ENCODE measurements at places on chromosomes 1 and 21.

DNA sequence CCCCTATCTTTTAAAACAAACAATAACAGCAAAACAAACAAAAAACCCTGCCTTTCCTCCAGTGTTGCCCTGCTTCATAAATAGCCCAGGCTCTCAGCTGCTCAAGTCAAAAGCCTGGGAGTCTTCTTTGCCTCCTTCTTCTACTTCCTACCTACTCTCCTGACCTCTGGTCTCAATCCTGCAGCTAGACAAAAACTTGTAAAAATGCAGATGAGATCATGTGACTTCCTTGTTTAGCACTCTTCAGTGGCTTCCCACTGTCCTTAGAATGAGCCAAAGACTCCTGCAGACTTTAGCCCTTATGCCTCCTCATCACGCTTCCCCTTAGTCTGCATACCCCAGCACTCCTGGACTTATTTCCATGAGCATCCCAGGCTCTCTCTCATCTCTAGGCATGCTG is 55.0 kb upstream of the ZNF644 start:
- no peak for DNase-seq

GRCh38 chr1:210882414-210883221 is 251.3 kb downstream of the KCNH1 start:
- DNase-seq: no peak

DNA sequence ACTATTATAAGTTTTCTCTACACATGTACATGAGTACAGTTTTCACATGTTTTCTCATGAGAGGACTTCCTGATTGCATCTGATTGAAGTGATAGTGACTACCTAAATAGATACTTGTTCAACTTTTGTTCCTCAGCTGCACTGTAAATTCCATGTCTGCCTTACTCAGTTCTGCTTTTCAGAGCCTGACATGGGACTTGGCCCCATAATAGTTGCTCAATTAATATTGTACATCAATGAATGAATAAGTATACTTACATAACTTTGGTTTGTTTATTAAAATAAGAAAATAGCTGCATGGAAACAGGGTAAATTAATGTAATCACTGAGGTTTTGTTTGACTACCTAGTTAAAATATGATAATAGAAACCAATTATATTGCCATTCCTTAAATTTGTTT is 78.7 kb downstream of the HMCN1 start:
- DNase-seq: no peak

GRCh38 chr1:224245188-224245587 is 62.1 kb downstream of the DEGS1 start:
- no peak for DNase-seq

DNA sequence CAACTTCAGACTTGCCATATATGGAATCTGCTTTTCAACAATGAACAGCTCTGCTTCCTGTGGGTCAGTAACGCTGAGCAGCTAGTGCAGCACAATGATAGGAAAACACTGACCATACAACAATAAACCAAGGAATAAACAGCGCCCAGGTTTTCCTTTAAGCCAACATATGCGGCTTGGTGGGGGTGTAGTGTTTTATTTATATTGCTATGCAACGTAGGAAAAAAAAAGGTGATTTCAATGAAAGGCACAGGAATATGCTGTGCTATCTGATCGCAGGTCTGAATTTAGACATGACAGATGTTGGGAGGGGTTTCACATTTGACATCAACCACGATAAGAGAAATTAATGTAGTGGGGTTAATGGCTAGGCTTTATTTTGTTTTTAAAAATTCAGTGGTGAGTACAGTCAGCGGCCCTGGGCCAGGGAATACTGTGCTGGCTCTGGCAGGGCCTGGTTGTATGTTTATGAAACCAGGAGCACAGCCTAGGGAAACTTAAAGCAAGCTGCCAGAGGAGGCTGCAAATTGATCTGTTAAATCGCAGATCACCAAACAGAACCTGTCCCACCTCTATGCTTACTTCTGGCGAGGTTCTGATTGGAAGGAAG is 4.3 kb downstream of the TSPAN2 start:
- DNase-seq: no peak

- DNase-seq: peak; percentile 29
These were observed 7.3 kb upstream of the PMVK start for GRCh38 chr1:154943649-154944400.

DNA sequence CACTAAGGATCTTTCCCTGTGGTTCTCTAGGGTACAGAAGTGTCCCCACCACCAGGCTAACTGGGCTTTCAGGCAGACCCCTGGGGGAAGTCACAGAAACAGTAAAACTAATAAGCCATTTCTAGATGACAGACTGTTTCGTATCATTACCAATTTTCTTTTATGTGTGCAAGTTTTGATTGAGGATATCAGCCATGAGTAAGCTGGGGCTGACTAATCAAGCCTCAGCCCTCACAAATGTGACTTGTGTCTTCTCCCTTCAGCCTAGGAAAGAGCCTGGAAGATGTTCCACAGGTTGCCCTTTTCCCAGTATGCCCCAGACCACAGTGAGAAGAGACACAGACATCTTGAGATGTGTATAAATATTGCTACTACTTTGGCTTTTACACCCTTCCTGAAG is 10.5 kb downstream of the PTGFRN start:
- DNase-seq: no peak

DNA sequence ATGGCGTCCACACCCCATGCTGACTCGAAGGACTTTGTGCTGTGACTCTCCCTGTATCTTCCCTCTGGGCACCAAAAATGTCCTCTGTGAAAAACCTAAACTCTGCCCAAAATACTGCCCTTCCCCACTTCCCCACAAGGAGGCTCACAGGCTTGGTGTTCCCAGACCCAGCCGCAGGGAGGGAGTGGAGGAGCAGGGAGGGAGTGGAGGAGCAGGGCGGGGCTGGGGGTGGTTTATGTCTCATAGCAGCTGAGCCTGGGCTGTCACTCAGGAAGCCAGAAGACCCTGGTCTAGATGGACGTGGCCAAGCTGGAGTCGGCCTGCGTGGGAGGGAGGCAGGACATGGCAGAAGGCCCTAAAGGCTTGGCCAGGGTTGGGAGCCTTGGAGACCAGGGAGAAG is 461.7 kb downstream of the PTPRU start:
- no peak for DNase-seq

DNA sequence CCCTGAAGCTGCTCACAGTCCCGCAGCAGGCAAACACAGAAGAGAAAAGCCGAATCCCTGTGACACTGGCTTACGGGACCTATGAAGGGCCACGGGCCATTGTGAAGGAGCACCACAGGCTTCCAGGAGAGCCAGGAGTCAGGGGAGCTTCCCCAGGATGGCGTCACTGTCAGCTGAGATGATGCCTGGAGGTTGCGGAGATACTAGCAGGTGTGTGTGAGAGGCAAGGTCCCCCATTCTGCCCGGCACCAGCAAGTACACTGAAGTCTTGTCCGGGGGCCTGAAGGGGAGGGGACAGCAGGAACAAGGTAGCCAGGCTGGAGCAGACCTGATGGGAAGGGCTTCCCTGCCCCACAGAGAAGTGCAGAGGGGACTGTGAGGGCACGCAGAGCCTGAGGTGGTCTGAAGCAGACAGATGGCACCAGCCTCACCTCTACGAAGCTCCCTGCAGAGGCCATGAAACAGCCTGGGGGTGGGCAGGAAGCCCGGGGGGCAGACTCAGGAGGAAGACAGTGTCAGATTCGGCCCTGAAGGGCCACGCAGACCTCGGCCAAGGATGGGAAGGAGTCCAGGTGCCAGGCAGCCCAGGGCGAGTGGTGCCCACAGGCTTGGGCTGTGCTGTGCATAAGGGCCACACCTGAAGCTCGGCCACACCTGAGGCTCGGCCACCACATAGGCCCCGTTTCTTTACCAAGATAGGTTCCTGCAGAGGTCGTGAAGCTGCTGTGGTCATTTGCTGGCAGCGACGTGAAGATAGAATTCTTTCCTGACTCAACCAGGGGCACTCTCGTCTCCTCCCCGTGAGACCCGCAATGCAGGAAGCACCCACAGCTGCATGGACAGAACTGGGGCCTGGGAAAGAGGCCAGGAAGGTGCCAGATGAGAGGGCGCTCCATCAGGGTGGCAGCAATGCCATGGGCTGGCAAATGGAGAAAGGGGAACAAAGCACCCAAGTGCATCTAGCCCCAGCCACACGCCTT is 10.1 kb downstream of the TCP10L start:
- no peak for DNase-seq

DNA sequence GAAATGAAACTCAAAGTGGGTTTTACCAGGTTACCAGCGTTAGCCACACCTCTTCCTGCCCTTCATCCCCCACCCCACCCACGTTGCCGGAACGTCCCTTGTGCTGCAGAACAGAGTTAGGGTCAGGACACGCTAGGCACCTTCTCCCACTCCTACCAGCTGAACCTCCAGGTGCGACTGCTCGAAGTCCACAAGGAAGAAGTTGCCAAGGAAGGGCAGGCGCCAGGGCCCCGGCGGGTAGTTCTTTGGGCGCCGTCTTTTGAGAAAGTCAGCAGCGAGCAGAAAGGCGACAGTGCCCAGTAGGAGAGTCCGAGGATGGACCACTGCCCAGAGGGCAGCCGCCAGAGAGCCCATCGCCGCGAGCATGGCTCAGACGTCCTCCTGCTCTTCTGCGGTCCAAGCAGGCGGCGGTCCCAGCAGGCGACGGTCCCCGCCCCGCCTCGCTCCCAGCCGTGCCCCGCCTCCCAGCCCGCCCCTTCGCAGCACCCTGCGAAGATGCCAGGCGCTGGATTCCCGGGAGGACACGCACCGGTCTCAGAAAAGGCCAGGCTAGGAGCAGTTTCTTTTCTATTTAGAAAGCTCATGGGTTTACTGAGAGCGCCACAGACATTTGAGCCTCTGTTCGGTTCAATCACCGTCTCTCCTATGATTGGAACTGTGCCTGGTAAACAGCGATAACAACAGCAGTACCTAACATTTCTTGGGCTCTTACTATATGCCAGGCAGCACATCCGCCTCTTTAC is at the start of gene CYP2J2:
CYP2J2 (minus strand) TSS at position 393 of the 743 bp plus-strand sequence; CDS start at position 366, 27 bp downstream.
- peak; percentile 19 for DNase-seq

DNA sequence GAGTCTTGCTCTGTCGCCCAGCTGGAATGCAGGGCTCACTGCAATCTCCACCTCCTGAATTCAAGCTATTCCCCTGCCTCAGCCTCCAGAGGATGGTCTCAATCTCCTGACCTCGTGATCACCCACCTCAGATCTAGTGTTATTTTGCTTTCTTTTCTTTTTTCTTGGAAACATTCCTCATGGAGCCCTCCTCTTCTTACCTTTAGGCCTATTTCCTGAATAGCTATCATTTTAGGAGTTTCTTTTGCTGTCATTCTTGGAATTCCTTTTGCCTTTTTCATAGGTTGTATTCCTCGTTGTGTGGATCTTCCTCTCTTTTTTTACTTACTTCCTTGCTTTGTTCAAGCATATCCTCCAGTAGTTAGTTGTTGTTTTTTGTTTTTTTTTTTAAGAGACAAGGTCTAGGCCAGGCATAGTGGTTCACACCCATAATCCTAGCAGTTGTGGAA is 173.8 kb downstream of the RASAL2 start:
- DNase-seq: no peak

Measured in activated T-cell treated with anti-CD3 and anti-CD28 coated beads for 1 hour (primary cell).